ENCODE measurements at places on chromosomes 5 and 9. TPM values are rescaled to one million over a fixed set of nuclear protein-coding genes. Genes with fewer than 3 reads are reported as not detected.

Gene LRRC14B
- not detected for polyA plus RNA-seq

Gene IL13
- not detected for polyA plus RNA-seq

Gene OTP
- polyA plus RNA-seq, result not detected

Gene COX7C
- 550 TPM for polyA plus RNA-seq

Gene POU5F2
- polyA plus RNA-seq, result 0.48 TPM

Gene MEGF10
- 1.1 TPM for polyA plus RNA-seq

Gene MRPL41
- polyA plus RNA-seq, result 6.1 TPM

Gene TLR4
- 7.3 TPM for polyA plus RNA-seq

Gene CLIC3
- not detected for polyA plus RNA-seq

Gene OSMR
- 81.9 TPM for polyA plus RNA-seq

Gene PCAT7
- polyA plus RNA-seq, result not detected

Gene RASEF
- polyA plus RNA-seq, result 1.1 TPM

Gene SPINK7
- not detected for polyA plus RNA-seq

Gene LAMC3
- polyA plus RNA-seq, result 67.0 TPM

DNA sequence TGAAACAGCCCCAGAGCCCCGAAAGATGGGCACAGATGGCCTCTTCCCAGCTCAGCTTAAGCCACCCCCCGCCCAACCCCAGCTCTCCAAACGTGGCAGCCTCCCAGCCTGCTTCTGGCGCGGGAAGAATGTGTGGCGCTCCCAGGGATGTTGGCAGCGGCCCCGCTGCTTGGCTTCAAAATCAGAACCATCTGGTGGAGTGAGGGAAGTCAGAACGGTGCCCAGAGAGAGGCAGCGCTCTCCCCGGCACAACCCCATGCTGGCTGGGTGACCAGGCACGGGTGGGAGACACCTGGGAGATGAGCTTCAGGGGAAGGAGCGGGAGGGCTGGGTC lies 72.7 kb upstream of the ORM1 start:
- no peaks in the 10 kb centered on the region for H3K27me3 ChIP-seq
- no peak overlapping the region for H3K4me3 ChIP-seq
- H3K27ac ChIP-seq, result no peak overlapping the region
- H3K36me3 ChIP-seq, result no peaks in the 10 kb centered on the region

- no peak overlapping the region for H3K4me3 ChIP-seq
- peaks cover 11% of the 10 kb centered on the region for H3K36me3 ChIP-seq
- peaks cover 29% of the 10 kb centered on the region for H3K4me1 ChIP-seq
- no peaks in the 10 kb centered on the region for H3K27me3 ChIP-seq
- no peak for DNase-seq
- H3K27ac ChIP-seq, result no peak overlapping the region
Measured at GRCh38 chr9:130119519-130120298, 52.5 kb upstream of the NCS1 start.

- no peak overlapping the region for H3K4me3 ChIP-seq
- H3K4me1 ChIP-seq, result peaks cover 20% of the 10 kb centered on the region
- H3K36me3 ChIP-seq, result peaks cover 53% of the 10 kb centered on the region
- H3K27ac ChIP-seq, result no peak overlapping the region
Measured at GRCh38 chr5:178150977-178151734, 2.5 kb downstream of the NHP2 start.

DNA sequence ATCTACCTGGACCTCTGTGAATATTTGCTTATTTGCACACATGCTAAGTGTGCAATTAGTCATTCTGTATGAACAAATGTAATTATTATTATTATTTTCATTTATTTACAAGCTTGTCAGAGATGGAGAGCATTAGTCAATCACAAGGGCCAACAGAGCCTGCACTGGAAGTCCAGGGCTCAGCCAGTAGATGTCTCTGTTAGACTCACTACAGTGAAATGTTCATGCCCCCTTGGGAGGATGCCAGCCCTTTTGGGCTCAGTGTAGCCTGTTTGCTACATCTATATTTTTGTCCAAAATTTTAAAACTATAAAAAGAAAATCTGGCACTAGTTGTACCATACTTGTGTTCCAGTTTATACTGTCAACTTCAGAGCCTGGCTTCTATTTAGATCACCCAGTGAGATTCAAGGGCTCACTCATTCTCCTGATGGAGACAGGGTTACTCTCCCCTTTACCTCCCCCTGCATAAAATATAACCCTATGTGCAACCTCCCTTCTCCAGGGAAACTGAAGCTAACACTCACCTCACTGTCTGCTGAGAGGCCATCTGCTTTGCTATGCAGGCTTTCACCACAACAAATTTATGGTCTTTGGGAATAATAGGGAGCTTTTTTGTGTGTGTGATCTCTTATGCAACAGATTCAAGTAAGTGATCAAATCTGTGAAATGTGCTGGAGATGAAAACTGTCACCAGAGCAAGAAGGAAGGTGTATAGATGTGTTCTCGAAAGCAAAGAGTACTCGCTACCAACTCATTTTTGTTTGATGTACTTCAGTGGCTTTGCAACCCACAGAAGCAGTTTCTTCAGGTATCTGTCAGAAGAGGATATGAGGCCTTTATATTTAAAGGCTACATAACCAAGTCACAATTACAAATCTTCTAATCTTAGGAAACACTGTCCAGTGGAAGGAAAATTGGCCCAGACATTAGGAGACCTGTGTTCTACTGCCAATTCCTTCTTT lies 99.9 kb upstream of the TLE4 start:
- H3K27ac ChIP-seq, result no peak overlapping the region
- no peaks in the 10 kb centered on the region for H3K36me3 ChIP-seq
- no peaks in the 10 kb centered on the region for H3K27me3 ChIP-seq
- H3K4me1 ChIP-seq, result no peaks in the 10 kb centered on the region
- peak; percentile 48 for DNase-seq

DNA sequence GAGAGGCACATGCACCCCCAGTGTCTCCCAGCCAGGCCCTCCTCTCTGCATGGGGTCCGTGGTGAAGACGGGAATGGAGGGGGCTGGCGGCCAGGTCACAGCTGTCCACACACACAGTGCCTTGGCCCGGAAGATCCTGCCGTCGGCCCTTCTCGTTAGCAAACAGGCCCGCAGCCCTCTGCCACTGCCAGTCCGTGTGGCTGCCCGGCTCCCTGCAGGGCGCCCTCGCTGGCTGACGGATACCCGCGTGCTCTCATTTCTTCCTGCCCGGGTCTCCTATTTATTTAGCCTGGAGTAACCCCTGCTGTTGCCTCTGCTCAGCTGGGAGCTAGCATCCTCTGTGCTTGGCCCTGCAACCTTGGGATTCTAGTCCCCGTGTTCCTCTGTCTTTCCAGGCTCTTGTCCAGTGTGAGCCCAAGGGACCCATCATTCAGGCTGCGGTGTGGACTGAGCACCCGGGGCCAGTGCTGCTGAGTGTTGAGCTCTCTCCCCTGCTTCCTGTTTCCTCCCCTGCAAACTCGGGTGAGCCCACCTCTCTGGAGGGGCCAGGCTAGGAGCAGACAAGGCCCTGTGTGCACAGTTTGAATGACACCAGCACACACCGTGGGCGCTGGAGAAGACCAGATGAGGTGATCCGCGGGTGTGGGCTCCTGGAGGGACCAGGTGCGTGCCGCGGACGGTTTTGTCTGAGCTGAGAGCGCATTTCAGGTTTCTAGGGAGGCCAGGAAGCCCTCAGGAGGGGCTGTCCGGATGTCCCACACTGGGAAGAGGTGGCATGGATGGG lies 14.6 kb upstream of the RNU6ATAC start:
- peak; percentile 69 for DNase-seq
- no peak overlapping the region for H3K4me3 ChIP-seq
- H3K4me1 ChIP-seq, result peaks cover 27% of the 10 kb centered on the region
- H3K27me3 ChIP-seq, result no peaks in the 10 kb centered on the region

DNA sequence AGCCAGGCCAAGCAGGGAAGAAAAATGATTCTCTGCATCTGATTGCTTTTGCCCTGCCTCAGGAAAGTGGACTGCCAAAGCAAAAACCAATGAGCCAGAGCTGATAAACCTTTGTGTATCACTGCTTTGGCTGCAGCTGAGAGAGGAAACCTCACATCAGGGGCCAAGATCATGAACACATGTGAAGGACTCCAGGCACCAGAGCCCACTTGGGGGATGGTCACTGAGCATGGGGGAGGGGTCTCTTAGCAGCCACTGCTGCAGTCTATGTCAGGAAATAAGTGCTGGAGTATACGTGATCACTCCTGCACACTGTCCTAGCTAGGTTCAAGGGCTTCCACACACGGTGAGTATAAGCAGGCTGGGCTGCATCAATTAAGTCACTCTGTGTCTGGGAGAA lies 229.9 kb downstream of the SPOCK1 start:
- H3K4me1 ChIP-seq, result peaks cover 16% of the 10 kb centered on the region
- no peak overlapping the region for H3K27ac ChIP-seq
- no peaks in the 10 kb centered on the region for H3K27me3 ChIP-seq
- H3K36me3 ChIP-seq, result no peaks in the 10 kb centered on the region
- DNase-seq, result no peak
- no peak overlapping the region for H3K4me3 ChIP-seq

- no peak overlapping the region for H3K27ac ChIP-seq
- DNase-seq, result no peak
- no peaks in the 10 kb centered on the region for H3K36me3 ChIP-seq
- H3K4me1 ChIP-seq, result no peaks in the 10 kb centered on the region
Measured at GRCh38 chr5:1926071-1926440, 43.3 kb upstream of the IRX4 start.

GRCh38 chr5:156329171-156329611 lies 2.2 kb downstream of the SGCD start:
- peak; percentile 7 for DNase-seq
- no peaks in the 10 kb centered on the region for H3K36me3 ChIP-seq
- H3K27ac ChIP-seq, result no peak overlapping the region

- no peak for DNase-seq
- H3K4me1 ChIP-seq, result peaks cover 20% of the 10 kb centered on the region
- no peak overlapping the region for H3K27ac ChIP-seq
Measured at GRCh38 chr9:121274851-121275250, 6.9 kb downstream of the GSN start.

GRCh38 chr5:66660396-66660795 lies 64.2 kb downstream of the MAST4 start:
- no peak overlapping the region for H3K27ac ChIP-seq
- no peak overlapping the region for H3K4me3 ChIP-seq
- H3K27me3 ChIP-seq, result no peaks in the 10 kb centered on the region

- H3K27me3 ChIP-seq, result no peaks in the 10 kb centered on the region
- no peak for DNase-seq
- no peaks in the 10 kb centered on the region for H3K4me1 ChIP-seq
- H3K36me3 ChIP-seq, result no peaks in the 10 kb centered on the region
- no peak overlapping the region for H3K4me3 ChIP-seq
Measured at GRCh38 chr5:141272906-141273305, 27.7 kb downstream of the PCDHB15 start.

GRCh38 chr5:11902201-11902619 lies 2.0 kb downstream of the CTNND2 start:
- H3K4me1 ChIP-seq, result no peaks in the 10 kb centered on the region
- H3K36me3 ChIP-seq, result no peaks in the 10 kb centered on the region
- DNase-seq, result no peak
- peaks cover 12% of the 10 kb centered on the region for H3K27me3 ChIP-seq
- no peak overlapping the region for H3K27ac ChIP-seq

DNA sequence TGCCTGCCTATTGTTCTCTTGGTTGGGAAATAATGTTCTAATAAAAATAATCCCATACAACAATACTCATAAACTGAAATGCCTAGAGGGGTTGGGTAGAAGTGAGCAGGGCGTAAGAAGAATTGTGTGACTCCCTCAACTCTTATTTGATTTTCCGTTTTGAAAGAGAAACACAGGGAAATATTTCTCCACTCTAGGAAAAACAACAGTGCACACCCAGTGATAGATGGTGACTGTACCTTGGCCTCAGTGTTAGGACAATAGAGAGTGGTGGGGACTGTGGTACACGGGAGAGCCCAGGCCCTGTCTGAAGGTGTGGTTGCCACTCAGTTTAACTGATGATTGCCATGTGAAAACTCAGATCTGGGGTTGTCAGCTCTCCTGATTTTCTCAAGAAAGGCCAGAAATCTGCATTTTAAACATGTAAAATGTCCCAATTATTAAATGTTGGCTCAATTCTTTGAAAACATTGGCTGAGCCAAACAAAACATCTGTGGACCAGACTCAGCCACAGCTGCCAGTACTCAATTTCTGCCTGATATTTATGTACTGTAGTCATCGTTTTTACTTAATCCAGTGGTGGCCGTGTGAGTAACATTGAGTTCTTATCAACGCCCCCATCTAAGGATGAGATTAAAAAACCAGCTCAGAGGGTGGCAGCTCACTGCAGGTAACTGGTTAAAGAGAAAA lies 103.8 kb upstream of the ZNF618 start:
- H3K27me3 ChIP-seq, result no peaks in the 10 kb centered on the region
- no peaks in the 10 kb centered on the region for H3K36me3 ChIP-seq
- no peak for DNase-seq
- no peaks in the 10 kb centered on the region for H3K4me1 ChIP-seq
- no peak overlapping the region for H3K4me3 ChIP-seq
- H3K27ac ChIP-seq, result no peak overlapping the region

DNA sequence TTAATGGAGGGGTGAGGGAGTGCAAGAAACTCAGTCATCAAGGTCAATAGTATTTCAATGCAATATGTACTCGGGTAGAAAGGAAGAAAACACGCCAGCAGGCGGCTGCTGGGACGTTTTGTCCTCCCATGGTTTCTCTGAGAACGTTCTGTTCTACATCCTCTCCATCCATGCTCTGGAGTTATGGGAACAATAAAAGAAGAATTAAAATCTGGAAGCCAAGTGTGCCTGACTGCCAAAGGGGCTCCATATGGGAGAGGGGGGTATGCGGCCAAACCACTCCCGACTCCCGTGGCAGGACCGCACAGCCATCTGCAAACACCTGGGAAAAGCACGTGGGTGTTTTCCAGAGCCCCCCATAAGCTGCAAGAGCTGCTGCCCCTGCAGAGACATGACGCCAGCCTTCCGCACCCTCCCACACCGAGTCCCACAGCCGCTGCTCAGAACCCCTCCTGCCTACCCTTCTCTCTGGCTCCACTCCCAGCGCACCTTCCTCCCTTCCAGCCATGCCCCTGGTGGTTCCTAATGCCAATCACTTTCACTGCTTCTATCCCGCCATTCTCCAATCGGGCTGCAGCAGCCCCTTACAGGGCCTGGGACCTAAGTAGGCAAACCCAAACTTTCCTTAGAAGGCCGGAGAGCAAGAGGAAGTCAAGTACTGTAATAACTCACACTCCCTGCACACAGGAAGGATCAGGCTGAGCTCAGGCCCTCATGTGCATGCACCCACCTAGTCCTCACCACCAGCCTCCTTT lies 241.6 kb downstream of the SYK start:
- no peak overlapping the region for H3K27ac ChIP-seq
- no peaks in the 10 kb centered on the region for H3K27me3 ChIP-seq
- DNase-seq, result no peak
- H3K4me3 ChIP-seq, result no peak overlapping the region
- H3K36me3 ChIP-seq, result no peaks in the 10 kb centered on the region

DNA sequence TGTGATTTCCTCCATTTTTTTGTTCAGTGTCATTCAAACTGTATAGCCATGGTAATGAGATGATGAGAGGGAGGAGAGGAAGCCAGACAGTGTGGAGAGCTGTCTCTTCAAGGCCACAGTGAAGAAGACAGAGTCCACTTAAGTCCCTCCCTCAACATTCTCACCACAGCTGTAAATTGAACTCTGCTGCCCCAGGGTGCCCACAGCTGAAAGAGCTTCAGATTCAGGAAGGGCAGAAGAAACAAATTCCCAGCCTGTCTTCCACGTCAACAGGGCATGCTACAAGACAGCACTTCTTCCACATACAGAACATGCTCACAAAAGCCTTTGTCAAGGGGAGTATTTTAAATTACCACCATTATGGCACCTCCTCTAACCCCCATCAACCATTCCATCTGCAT lies 100.4 kb downstream of the KLHL3 start:
- H3K4me3 ChIP-seq, result no peak overlapping the region
- DNase-seq, result no peak
- H3K4me1 ChIP-seq, result peaks cover 9% of the 10 kb centered on the region
- H3K27me3 ChIP-seq, result no peaks in the 10 kb centered on the region
- no peak overlapping the region for H3K27ac ChIP-seq

- H3K4me3 ChIP-seq, result no peak overlapping the region
- H3K36me3 ChIP-seq, result no peaks in the 10 kb centered on the region
- peak; percentile 44 for DNase-seq
- no peaks in the 10 kb centered on the region for H3K27me3 ChIP-seq
- H3K27ac ChIP-seq, result peak overlapping the region; percentile 63
Measured at GRCh38 chr5:52743970-52744369, 43.7 kb upstream of the ITGA1 start.
